Activated CD4-positive, CD25-positive, alpha-beta regulatory T cell (primary cell): ENCODE measurements at places on chromosomes 12 and 14.

GRCh38 chr12:80838024-80838658 lies 99.6 kb downstream of the LIN7A start:
- no peak for DNase-seq

- DNase-seq = no peak
Observed at GRCh38 chr14:55980970-55981369, 137.2 kb upstream of the PELI2 start.

DNA sequence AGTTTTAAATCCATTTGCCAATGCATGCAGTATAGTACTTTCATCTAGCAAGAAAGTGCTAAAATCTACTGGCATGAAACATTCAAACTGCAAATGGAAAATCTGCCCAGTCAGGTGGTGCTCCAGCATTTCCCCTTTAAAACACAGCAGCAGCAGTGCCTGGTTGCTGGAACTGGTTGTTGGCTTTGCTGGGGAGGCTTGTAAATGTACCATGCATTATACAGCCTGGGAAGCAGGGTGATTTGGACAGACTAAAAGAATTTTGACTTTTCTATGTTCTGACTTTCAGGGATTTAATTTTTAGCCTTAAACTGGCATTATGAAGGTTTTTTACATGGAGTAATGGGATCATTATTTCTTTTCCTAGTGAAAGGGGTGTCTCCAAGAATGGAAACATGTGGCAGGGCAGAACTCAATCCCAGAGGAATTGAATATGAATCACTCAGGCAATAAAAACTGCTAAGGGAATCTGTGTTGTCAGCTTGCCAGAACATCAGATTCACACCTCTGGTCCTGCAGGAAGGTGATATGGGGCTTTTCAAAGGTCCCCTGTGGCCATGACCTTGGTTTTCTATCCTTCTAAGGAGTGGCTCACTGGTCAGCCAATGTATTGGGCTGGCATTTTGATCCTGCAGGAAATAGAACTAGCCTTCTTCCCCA lies 9.0 kb upstream of the PAX9 start:
- no peak for DNase-seq

- no peak for DNase-seq
Observed at GRCh38 chr12:6807170-6807569, 14.5 kb upstream of the GPR162 start.

DNA sequence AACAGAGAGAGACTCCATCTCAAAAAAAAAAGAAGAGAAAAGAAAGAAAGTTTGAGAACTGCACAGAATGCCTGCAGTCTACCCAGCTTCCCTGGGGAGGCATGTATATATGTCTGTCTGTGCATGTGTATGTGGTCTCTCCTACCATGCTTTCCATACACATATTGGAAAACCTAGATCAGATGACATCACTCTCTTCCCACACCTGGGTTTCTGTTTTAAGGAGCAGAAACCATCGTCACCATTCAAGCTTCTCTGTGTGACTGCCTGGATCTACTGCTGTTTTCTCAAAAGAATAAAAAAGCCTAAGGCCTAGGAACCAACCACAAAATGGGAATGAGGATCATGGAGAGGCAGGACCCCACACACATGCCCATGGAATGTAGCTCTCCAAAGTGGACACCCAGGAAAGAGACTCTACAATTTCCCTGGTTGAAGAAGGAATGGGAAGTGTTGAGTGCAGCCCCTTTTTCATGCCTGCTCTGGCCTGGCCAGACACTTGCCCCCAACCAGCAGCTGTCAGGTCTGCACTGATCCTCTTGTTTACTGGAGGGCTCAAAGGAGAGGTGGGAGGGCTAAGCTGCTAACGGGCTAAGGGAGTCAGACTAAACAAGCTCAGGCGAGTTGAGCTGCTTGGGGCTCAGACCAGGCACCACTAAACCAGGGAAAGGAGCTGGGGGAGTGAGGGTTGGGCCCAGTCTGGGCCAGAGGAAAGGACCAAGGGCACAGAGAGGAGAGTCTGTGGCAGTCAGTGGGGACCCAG lies 7.7 kb upstream of the PCK2 start:
- no peak for DNase-seq

DNA sequence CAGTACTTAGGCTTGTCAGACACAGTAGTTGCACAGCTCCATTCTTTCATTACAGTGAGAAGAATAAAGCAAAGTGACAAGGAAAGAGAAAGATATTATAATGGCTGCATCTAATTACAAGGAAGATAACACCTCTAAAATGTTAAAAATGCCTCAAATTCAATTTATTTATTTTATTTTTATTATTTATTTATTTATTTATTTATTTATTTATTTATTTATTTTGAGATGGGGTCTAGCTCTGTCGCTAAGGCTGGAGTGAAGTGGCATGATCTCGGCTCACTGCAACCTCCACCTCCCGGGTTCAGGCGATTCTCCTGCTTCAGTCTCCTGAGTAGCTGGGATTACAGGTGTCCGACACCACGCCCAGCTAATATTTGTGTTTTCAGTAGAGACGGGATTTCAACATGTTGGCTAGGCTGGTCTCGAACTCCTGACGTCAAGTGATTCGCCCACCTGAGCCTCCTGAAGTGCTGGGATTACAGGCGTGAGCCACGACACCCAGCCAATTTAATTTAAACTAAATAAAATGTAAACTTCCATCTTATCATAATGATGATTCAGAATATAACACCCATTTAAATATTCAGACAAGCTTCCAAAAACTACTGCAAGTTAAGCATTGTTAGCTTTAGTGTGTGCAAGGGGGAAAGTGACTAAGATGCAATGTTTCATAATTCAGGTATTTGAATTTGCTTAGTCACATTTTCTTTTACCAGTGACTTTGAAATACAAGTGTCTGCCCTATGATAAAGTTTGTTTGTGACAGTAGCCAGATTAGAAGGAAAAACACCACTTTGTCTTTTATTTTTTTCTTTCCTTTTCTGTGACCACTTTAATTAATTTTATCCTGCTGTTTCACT lies 2.4 kb upstream of the CFAP54 start:
- no peak for DNase-seq

DNA sequence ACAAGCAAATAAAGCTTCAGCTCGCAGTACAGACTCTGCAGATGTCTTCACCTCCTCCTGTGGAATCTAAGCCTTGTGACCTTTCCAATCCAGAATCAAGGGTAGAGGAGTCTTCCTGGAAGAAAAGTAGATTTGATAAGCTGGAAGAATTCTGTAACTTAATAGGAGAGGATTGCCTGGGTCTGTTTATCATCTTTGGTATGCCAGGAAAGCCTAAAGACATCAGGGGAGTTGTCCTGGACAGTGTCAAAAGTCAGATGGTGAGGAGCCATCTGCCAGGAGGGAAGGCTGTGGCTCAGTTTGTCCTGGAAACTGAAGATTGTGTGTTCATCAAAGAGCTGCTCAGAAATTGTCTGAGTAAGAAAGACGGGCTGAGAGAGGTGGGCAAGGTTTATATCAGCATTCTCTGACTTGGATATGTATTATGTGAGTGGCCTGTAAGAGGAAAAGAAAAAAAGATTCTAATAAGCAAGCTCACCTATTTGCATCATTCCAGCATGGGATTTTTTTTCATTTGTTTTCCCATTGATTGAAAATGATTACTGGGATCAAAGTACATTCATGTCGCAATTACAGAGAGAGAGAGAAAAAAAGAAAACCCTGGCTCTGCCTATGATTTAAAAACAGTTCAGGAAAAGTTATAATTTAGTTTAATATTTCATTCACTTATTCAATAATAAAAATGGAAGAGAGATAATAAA lies 767 bp downstream of the REP15 start:
- DNase-seq = no peak

DNA sequence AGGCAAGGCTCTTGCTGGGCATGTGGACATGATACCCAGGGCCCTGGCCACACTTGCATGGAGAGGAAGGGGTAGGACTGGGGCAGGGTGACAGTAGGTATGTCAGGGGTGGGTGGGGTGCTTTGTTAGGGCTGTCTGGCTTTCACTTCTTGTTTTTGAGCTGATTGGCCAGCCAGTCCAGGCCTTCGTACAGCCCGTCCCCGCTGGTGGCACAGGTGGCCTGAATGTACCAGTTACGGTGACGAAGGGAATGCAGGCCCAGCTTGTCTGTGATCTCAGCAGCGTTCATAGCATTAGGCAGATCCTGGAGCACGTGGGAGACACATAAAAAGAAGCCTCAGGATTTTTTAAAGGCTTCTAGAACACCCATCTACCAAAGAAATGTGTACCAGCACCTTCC lies 13.5 kb upstream of the FKBP11 start:
- no peak for DNase-seq

GRCh38 chr14:63992858-63993257 lies 140.1 kb downstream of the SYNE2 start:
- no peak for DNase-seq

- no peak for DNase-seq
Observed at GRCh38 chr12:49068879-49069506, 786 bp downstream of the RHEBL1 start.

GRCh38 chr12:130444061-130444460 lies 106.4 kb downstream of the PIWIL1 start:
- no peak for DNase-seq

GRCh38 chr12:56957229-56958052 lies at the start of gene RDH16:
Gene RDH16, minus strand, starts transcription at chr12:56957608. Its CDS starts 146 bp downstream, at chr12:56957462.
- no peak for DNase-seq

DNA sequence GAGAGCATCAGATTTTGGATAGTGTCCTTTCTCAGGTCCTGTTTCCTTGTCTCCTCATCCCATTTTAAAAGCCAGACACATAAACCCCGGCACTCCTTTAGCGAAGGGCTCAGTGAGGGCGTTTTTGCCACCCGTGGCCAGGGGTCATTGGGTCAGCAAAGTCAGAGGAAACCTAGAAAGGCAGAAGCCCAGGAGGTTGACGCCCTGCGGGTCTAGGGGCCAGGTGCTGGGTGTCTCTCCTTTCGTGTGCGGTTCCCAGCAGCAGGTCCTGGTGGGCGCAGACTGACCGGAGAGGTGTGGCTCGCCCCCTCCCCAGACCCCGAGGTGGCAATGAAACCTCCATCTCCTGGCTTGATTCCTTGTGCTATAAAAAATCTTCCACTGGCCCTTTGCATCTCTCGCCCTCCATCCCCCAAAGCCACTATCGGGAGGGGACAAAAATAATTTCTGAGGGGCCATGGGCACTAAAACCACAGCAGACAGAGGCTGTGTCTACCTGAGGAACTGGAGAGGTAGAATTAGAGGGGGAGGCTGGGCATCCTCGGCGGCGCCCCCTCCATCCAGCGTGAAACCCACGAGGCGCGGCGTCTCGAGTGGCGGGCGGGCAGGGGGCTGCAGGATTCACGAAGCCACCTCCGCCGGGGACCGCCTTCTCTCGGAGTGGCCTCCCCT lies 858 bp upstream of the FRMD6 start:
- no peak for DNase-seq

DNA sequence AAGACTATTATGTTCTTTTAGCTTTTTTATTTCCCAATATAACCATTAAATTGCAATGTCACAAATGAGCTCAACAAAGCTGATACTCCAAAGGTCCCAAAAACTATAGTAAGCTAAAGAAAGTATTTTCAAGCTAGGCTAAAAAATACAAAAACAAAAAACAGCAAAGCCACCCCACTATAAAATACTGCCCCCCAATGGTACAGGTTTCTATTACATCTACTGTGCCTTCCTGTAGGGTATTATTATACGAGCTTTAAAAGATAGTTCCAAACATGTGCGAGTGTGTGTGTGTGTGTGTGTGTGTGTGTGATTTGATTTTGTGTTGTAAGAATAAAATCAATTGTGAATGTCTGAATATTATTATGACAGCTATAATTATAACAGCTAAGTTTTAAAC lies 1.1 kb downstream of the IFNG start:
- DNase-seq = no peak

DNA sequence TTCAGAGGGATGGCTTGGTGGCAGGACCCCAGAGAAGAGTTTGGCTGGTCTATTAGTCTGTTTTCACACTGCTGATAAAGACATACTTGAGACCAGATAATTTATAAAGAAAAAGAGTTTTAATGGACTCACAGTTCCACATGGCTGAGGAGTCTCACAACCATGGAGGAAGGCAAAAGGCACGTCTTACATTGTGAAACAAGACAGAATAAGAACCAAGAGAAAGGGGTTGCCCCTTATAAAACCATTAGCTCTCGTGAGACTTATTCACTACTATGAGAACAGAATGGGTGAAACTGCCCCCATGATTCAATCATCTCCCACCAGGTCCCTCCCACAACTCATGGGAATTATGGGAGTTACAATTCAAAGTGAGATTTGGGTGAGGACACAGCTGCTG lies 78.5 kb upstream of the SSTR1 start:
- DNase-seq = no peak

- DNase-seq = no peak
Observed at GRCh38 chr12:57169969-57170368, 22.6 kb upstream of the LRP1-AS start.

GRCh38 chr12:34296143-34297041 lies 274.1 kb downstream of the ALG10 start:
- DNase-seq = no peak

GRCh38 chr12:32015036-32015435 lies 55.8 kb downstream of the RESF1 start:
- DNase-seq = no peak

- no peak for DNase-seq
Observed at GRCh38 chr14:42277840-42278239, 671.2 kb downstream of the LRFN5 start.
